ENCODE measurements at places on chromosomes 12 and 14.
A peak's percentile ranks its signal among the peaks of the same experiment; 100 is the strongest.

- DNase-seq: no peak
These were observed 105.3 kb downstream of the SLC6A15 start for GRCh38 chr12:84807249-84807648.

- no peak for DNase-seq
These were observed 12.6 kb upstream of the OR10P1 start for GRCh38 chr12:55624056-55624455.

- no peak for DNase-seq
These were observed 30.2 kb upstream of the CPM start for GRCh38 chr12:68962877-68963855.

GRCh38 chr14:85250414-85251189 is 279.3 kb upstream of the FLRT2 start:
- DNase-seq: peak; percentile 53

DNA sequence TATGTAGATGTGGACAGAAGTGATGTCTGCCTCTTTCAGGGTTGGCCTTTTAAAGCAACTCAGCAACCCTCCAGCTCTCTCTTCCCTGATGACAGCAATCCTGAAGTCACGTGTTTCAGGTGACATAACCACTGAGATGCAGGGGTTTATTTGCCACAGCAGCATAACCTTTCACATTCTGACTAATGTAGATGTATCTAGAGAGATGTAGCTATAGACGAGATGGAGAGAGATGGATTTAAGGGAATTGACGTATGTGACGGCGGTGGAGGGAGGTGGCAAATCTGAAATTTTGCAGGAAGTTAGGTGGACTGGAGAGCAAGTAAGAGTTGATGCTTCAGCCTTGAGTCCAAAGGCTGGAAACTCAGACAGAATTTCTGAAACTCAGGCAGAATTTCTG is 126.0 kb downstream of the ZFP36L1 start:
- peak; percentile 3 for DNase-seq

DNA sequence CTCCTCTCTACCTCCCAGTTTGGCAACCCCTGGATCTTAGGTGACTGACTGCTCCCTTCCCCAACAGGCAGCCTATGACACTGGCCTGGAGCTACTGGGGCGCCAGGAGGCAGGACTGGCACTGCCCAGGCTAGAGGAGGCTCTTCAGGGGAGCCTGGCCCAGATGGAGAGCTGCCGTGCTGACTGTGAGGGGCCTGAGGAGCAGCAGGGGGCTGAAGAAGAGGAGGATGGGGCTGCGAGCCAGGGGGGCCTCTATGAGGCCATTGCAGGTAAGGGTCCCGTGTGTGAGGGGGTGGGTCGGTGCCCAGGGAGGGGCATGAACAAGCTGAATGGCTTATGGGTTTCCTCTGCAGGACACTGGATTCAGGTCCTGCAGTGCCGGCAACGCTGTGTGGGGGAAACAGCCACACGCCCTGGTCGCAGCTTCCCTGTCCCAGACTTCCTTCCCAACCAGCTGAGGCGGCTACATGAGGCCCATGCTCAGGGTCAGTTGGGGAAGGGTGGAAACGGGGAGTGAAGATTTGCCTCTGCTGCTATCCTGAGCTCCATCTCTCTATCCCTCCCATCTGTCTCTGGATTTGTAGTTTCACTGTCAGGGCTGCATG is 2.2 kb downstream of the P3H3 start:
- no peak for DNase-seq

DNA sequence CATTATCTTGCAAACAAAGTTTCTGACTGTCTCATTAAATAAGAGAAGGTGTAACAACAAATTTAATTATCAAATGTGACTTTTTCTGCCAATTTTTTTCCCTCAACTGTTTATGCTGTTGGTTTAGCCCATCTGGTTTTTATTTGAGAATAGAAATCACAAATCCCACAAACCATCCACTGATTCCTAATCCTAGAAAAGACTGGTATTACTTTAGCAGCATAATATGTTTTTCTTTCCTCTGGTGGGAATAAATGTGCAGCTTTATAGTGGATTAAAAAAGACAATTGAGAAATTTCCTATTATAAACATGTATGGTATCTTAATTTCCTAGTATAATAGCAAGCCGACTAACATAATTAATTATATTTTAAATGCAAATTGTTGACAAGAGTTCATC is 257.9 kb upstream of the FOXN3 start:
- no peak for DNase-seq
